GM23248 (cell line): ENCODE measurements at places on chromosomes 2 and 18.

DNA sequence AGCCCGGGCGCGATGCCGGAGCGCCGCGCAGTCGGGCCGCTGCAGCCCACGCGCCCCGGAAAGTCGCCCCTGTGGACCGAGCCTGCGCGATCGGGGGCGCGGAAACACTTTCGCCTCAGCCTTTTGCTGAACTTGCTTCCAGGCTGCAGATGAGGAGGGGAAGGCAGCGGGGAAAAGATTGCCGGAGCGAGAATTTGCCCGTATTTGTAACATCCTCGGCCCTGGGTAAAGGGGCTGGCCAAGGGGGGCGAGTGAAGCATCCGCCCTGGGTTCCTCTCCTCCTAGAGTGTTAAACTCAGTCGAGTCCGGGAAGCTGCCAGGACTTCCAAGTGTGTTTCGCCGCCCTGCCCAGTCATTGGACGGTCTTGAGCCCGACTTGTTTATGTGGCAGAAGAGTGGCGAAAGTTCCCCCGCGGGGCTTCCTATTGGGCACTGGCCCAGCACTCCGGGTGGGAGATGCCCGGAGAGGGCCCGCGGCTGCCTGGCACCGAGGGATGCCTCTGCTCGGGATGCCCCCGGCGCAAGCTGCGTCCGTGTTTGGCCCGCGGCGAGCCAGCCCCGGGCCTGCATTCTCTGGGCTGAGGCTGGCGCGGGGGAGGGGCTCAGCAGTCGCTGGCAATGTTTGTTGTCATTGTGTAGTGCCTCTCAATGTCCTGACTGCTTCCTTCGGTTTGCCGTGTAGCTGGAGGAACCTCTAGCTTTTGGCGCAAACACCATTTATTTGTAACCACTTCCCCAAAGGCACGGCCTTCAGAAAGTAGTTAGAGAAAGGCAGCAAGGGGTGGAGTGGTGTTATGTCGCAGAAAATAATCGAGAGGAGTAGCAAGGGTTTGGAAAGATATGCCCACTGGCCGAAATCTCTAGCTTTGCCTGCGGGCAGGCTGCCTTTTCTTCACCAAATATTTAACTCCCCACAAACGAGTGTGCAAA lies 1.1 kb downstream of the CYBRD1 start:
- DNase-seq: peak; percentile 91

GRCh38 chr2:136118819-136119716 lies 1.1 kb upstream of the CXCR4 start:
- DNase-seq: no peak

DNA sequence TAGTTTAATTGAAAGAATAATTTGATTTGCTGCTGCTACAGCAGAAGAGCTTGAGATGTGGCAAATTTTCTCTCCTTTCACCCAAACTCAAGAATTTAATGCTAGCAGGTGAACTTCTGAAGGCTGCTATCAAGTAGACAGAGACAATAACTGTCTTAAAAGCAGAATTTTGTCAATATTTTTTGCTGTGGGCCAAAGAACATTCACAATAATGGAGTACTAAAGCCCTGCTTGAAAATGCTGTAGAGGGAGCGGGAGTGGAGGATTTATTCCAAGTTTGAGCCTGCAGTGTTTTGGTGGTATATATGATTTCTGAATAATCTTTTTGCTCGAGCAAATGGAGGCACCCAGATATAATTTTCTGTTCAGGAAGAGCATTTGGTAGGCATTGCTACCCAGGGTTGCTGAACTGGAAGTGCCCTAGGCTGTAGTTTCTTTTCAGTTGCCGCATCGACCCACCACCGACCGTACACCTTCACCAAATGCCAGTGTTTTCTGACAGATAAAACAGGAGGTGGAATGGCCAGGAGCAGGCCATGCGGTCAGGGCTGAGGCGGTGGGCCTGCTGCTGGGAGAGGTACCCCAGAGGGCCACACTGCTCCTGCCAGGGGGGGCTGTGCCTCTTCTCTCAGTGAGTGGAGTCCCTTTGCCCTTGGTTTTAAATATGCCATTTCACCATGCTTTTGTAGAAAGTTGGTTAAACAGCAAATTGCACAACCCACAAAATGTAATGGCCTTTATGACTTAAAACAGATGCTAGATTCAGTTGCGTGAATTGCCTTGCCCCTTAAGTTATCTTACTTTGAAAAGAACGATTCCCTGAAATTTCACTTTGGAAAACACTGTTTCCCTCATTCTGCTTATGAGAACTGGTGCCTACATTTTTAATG lies 36.4 kb downstream of the TSHZ1 start:
- DNase-seq: peak; percentile 73

- peak; percentile 51 for DNase-seq
Measured at GRCh38 chr2:102336502-102336945, 19.1 kb upstream of the IL18R1 start.

DNA sequence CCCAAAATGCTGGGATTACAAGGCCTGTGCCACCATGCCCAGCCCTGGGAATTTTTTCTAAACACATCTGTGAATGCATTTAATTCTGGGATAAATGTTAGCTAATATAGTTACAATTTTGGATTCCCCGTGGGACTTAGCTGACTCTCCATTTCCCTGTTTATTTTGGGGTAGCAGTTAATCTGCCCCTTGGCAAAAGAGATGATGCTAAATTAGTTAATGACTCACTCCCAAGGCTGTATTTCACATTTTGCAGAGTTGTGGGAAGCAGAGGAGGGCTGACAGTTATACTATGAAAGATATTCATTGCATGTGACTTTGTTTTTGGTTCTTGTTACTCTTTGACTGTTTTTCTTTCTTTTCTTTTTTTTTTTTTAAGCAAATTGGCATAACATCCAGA lies 3.2 kb downstream of the MTHFD2 start:
- DNase-seq: peak; percentile 85

- no peak for DNase-seq
Measured at GRCh38 chr2:121014876-121015275, 270.1 kb downstream of the TFCP2L1 start.

DNA sequence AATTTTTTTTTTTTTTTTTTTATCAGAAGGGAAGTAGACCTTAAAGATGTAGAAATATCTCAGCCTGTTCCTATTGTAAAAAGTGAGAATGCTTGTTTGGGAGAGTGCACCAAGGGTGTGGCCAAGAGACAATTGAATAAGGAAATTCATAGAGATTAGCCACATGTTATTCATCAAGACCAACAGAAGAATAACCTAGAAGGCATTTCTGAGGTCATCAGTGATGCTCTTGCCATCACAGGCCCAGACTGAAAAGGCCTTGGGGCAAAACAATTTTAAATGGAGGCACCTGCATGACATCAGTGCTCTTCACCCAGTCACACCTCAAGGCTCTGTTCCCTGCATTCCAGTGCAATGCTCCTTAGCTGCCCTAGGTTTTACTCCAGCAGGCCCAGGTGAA lies 2043.3 kb upstream of the PIK3C3 start:
- no peak for DNase-seq

DNA sequence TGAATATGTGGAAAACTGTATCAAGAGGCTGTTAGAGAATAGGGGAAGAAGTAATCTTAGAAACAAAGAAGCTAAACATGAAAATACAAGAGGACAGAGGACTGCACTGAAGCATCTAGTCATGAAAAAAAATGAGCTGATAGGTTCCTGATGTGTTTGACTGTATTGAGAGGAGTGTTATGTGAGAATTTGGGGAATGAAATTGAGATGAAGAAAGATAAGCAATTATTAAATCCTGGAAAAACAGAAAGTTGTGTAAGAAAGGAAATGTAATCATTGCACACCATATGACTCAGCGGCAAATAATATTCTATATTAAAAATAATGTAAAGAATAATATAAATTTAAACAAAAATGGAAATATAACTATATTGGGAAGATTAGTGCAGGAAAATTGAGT lies 71.2 kb downstream of the SEMA4F start:
- DNase-seq: no peak
